CD4-positive, alpha-beta T cell treated with Interleukin-15 for 4 hours (primary cell): ENCODE measurements at places on chromosomes 1 and 21.
A peak's percentile ranks its signal among the peaks of the same experiment; 100 is the strongest.

GRCh38 chr1:17671741-17672140, 83.4 kb upstream of the ACTL8 start:
- DNase-seq = no peak

DNA sequence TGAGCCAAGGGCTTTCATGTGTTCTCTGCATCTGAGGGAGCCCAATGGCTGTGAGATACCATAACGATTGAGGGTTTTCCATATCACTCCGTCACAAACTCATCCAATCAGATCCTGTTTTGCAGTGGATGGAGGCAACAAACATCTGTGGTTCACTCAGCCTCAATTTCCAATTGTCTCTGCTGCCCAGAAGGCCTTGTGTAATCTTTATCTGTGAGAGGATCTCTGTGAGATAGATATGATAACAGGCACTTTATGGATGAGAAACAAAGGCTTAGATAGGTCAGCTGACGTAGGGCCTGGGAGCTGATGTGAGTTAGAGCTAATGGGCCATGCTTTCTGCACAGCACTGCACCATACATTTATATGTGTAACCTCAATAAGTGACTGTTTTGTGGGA, 3.3 kb upstream of the MTARC1 start:
- no peak for DNase-seq

DNA sequence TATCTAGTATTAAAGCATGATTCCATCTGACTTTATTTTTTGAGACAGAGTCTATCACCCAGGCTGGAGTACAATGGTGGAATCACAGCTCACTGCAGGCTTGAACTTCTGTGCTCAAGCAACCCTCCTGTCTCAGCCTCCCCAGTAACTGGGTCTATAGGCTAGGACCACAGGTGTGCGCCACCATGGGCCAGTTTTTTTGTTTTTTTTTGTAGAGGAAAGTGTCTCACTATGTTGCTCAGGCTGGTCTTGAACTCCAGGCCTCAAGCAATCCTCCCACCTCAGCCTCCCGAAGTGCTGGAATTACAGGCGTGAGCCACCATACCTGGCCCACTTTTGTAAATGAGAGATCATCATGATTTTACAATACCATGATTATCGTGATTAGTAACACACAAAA, 9.2 kb downstream of the PPP1R15B start:
- no peak for DNase-seq

- no peak for DNase-seq
Observed at GRCh38 chr1:85188530-85188929, 12.3 kb downstream of the SYDE2 start.

DNA sequence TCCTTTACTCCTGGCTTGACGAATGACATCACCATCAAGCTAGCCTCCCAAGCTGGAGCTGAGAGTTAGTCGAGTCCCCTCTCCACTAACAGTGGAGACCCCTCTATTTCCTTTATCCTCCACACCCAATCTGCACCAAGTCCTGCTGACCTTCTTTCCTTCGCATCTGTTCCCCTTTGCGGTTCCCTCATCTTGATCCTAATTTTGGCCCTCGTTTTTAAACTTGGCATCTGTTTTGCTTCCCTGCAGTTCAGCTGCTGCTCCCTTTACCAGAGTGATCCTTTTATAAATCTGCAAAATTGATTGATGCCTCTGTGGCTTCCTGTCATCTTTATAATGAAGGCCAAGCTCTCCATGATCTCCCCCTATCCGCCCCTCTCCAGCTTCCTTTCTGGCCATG, 49.0 kb upstream of the TSPAN2 start:
- no peak for DNase-seq

DNA sequence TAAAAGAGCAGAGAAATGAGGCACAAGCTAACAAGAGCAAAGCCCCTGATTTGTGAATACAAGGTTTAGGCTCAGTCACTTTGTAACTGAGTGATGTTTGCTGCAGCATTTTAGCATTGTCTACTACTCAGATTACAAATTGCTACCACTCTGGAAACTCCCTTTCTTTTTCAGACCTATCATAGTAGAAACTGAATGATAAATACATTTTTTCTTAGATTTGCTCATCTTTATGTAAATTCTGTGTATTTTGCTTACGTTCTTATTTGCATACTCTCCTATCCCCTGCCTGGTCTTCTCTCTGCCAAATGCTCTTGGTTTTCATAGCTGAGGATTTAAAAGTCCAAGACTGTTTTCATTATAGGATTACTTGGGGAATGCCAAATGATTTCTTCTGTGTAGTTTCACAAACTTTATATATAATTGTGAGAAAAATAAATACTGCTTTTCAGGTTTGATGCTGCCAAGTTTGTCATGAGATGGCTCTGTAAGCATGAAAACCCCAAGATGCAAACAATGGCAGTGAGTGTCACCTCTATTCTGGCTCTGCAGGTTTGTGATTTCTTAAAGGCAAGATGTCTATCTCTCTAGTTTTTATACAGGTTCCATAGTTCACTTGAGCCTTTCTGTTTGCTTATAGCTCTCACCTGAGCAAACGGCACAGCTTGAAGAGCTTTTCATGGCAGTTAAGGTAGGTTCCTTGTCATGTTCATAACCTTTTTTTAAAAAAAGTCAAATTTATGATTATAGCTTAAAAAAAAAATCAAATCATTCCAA, 24.7 kb downstream of the ZYG11A start:
- DNase-seq = no peak

DNA sequence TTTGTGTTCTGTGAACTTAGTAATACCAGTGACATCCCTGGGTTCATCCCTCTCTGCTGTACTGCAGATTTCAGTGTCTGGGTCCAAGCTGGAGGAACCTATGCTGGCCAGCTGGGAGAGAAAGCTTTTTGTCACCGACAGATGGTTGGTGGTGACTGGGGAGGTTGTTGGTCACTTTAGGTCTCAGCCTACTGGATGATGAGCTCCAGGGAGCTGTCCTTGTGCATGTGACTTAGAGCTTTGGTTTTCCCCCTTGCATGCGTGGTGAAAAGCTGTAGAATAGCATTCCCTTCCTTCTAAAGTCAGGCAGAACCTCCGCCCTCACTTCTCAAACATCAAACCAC, 22.9 kb upstream of the IKBKE start:
- no peak for DNase-seq

GRCh38 chr1:220991959-220992704, 112.9 kb downstream of the HLX start:
- DNase-seq = no peak

DNA sequence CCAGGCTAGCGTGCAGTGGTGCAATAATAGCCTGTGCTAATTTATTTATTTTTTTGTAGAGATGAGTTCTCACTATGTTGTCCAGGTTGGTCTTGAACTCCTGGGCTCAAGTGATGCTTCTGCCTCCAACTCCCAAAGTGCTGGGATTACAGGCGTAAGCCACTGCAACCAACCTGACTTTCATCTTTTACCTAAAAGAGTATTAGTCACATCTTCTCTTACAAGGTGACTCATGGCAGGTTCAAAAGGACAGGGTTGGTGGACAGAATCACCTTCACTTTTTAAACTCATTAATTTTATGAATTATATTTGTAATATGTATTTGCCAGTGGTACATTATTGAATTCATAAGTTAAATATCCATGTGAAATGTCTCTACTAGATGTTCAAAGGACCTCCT, 18.1 kb downstream of the JAM2 start:
- DNase-seq = no peak

DNA sequence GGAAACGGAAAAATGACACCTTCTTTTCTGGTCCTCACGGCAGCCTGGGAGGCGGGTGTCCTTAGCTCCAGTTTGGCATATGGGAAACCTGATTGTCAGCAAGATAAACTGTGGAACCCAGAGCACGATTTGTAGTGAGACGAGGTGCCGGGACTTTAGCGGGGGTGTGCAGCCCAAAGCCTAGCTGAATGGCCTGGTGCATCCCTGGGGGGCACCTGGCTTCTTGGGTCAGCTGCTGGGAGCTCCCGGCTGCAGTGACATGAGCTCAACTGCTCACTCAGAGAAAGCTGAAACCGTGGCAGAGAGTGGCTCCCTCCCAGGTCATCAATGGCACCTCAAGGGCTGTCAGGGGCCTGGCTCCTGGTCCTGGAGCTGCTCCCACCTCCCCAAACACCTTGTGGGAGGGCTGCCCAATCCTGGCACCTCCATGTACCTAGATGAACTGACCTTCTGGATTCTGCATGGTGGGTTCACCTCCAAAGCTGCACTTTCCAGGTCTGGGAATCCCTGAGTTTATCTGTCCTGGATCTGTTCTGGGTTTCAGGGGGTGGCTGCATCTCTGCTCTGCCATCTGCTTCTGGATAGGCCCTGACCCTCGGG, 260.5 kb downstream of the MATN1 start:
- no peak for DNase-seq

- DNase-seq = peak; percentile 62
Observed at GRCh38 chr1:119948342-119949214, 52.3 kb upstream of the ADAM30 start.

- DNase-seq = no peak
Observed at GRCh38 chr1:161981735-161982506, 41.7 kb downstream of the OLFML2B start.

- DNase-seq = no peak
Observed at GRCh38 chr21:18368205-18368604, 35.4 kb downstream of the TMPRSS15 start.

DNA sequence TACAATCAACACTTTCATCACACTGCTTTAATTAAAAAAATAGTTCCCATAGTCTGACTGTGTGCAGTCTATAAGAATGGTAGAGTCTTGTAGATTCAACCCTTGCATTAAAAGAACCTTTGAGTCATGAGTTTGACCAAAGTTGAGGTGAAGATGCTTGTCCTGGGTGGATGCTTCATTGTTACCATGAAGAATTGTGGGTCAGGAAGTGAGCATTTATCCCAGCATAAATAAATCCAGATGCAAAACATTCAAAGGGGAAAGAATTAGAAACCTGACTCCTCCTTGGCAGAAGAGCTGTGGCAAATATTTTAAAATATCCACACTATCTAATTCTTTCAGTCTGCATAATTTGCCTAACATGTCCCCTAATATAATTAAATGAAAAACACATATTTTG, 72.9 kb upstream of the SPAG17 start:
- DNase-seq = no peak

GRCh38 chr1:100523038-100523652, 14.8 kb upstream of the GPR88 start:
- no peak for DNase-seq

DNA sequence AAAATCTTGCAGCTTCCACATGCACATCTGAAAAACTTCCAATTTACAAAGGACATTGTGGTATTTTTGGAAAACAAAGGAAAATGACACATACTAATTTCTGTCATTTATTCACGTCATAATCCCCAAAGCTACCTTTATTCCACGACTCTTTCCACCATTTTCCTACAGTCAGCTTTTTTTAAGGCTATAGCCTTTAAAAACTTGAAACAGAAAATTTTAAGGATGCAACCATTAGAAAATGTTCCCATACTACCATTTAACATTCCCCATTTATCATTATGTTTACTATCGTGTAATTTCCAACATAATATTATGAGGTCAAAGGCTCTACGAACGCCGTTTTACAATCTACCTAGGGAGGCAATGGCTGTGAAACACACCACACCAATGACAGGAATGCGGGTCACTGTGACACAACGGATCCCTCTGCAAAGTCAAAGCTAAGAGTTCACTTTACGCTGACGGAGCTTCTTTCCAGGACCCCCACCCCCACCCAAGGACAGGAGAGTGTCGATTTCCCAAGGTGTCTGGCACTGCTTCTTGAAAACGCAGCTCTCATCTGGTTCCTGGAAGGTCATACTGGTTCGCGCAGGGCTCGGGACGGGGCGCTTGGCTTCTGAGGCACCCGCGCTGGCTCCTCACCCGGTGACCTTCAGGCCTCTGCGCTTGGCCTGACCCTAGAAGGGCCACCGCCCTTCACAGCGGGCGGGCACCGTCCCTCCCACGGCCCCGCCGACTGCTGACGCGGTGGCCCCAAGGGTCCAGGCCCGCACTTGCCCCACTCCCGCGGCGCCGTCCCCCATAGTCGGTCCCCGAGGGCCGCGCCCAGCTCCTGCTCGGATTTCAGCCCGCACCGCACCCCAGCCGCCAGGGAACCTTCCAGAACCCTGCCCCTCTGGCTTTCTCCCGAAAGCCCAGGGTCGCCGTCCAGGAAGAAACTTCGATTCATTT, 50.5 kb upstream of the ATF3 start:
- peak; percentile 20 for DNase-seq

GRCh38 chr1:2135441-2135841, 59.1 kb downstream of the FAAP20 start:
- DNase-seq = no peak

DNA sequence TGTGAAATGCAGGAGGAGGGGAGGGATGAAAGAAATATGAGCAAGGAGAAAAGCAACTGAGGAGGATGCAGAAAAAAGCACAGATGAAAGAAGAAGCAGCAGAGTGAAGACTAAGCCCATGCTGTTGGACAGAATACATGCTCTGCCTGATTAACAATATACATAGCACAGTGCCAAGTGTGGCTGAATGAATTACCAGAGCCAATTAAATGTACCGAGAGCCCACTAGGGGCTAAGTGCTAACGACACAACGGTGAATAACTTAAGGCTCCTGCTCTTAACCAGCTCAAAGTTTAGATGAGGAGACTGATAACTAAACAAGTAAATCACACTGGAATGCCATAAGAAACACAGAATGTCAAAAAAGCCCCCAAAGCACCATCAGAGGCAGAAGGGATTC, 15.6 kb downstream of the CADM3 start:
- no peak for DNase-seq

DNA sequence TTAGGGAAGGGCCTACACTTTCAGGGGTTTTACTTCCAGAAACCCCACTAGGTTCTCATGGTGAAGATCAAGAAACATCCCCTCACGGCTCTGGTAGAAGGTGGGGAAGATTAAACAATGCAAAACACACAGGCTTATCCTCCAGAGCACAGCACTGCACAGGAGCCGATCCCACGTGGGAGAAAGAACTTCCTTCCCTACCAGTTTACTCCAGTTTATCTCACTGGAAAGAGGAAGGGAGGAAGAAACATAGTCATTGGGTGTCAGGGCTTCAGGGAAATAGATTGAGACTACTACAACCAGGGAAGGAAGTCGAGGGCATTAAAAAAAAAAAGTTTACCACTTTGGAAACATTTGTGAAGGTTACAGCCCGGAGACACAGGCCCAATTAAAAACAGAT, 164.4 kb downstream of the NTPCR start:
- DNase-seq = no peak

GRCh38 chr1:162580308-162580707, 18.8 kb downstream of the UAP1 start:
- no peak for DNase-seq
